ENCODE measurements at places on chromosomes 11 and 22.

GRCh38 chr11:32616903-32617302 lies 33.3 kb downstream of the EIF3M start:
- no peak for DNase-seq

GRCh38 chr11:85663080-85663752 lies 1.7 kb downstream of the CREBZF start:
- no peak for DNase-seq

- DNase-seq: no peak
Observed at GRCh38 chr11:119376197-119376847, 5.2 kb downstream of the USP2 start.

DNA sequence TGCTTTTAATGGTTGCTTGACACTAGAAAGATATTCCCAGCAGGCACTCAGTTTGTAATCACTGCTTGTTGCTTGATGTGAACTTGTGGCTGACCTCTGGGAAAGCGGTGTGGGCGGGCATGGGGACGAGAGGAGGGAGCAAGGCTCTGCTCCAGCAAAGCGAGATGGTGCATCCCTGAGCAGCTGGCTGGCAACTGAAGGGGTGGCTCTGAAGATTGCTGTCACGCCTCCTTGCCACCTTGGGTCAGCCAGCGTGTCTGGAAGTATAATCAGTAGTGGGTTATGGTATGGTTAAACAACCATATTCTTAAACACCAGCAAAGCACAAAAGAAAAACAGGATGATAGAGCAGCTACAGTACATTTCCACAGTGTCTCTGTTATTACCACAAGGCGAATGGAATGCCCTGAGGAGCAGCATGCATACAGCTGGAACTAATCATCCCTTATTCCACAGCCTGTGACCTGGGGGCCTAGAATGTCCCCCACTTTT lies 124.5 kb downstream of the TRIM44 start:
- no peak for DNase-seq

DNA sequence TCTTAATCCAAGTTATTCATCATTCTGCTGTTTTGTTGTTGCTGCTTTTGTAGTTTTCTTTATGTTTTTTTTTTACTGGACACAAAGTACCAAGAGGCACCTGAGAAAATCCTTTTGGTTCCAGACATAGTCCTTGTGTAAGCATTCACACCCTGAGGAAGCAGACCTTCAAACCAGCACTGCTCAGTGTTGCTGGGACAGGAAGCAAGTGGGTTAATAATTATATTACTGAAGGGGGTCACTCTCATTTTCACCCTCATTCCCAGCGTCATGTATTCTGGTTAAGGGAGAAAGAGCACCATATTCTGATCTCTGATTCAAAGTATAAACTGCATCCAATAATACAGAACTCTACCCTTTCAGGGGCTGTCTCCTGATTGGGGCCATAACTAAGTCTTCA lies 5.9 kb upstream of the ALKBH3 start:
- no peak for DNase-seq

GRCh38 chr11:111427471-111427912 lies 48.4 kb upstream of the POU2AF1 start:
- DNase-seq: no peak

- DNase-seq: no peak
Observed at GRCh38 chr11:92332986-92333385, 108.4 kb downstream of the FAT3 start.

GRCh38 chr22:23539135-23539838 lies 40.8 kb downstream of the IGLL1 start:
- peak; percentile 81 for DNase-seq

DNA sequence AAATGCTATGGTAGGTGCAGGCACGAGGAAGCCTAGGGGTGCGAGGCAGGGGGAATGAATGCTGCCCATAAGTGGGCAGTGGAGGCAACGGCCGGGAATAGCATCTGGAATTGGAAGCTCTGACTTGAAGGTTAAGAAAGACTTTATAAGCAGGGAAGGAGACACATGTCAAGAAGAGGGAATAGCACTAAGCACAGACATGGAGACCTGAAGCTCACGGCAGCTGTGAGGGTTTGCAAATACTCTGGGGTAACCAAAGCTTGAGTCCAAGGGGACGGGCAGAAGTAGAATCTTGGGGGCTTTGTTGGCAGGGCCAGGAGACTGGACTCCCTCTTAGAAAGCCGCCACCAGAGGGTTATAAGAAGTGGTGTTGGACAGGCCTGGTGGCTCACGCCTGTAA lies 112.6 kb downstream of the CEP164 start:
- no peak for DNase-seq

- DNase-seq: peak; percentile 75
Observed at GRCh38 chr22:24503137-24503842, 8.2 kb downstream of the UPB1 start.

DNA sequence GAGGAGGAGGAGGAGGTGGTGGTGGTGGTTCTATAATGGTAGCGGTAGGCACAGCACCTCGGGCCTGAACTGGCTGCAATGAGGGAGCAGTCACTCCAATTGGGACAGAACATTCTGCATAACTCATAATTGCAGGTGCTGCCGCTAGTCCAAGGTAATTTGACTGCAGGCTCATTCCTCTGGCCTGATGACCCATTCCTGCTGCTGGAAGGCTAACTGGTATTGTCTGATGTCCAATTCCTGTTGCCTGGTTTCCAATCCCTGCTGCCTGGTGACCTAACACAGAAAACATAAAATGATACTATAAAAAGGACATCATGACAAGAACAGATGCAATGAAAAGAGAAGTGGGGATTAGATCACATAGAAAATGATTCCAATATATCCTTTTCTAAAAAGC lies 7.9 kb upstream of the AGBL2 start:
- DNase-seq: no peak

DNA sequence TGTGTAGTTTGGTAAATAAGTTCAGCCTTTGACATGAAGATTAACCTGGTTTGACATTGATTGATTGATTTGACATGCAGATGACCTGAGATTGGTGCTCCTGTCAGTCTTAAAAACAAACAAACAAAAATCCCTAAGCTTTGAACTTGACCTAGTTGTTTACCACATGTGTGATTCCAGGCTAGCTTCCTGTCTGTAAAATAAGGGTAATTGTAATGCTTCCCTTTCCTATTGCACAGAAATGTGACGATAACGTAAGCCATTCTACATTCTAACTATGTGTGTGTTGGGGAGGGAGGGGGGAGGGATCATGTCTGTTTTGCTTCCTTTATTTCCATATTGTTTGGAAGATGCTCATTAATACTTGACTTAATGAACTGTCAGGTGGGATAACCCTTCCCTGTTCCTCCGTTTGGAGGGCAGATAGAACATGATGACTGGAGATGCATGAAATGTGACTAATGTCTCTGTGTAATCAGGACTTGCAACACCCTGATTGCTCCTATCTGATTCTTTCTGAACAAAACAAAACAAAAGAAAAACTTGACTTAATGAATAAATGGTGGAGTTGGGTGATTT lies 106.1 kb upstream of the CLMP start:
- DNase-seq: no peak

- no peak for DNase-seq
Observed at GRCh38 chr11:74023276-74023675, 14.4 kb upstream of the UCP3 start.

GRCh38 chr11:106187860-106188456 lies 110.5 kb downstream of the AASDHPPT start:
- DNase-seq: no peak

- peak; percentile 61 for DNase-seq
Observed at GRCh38 chr22:31089160-31090100, 8.3 kb downstream of the SMTN start.

GRCh38 chr22:25161916-25162530 lies 37.6 kb upstream of the CRYBB3 start:
- DNase-seq: no peak

GRCh38 chr11:96263238-96263763 lies 79.7 kb downstream of the MAML2 start:
- DNase-seq: no peak

GRCh38 chr11:68839911-68840641 lies 1.6 kb downstream of the CPT1A start:
- peak; percentile 44 for DNase-seq

- DNase-seq: no peak
Observed at GRCh38 chr11:80317612-80318011, 876.8 kb upstream of the TENM4 start.

GRCh38 chr22:46058091-46058420 lies 81.1 kb upstream of the WNT7B start:
- no peak for DNase-seq

- no peak for DNase-seq
Observed at GRCh38 chr11:2691355-2691761, 8.4 kb downstream of the KCNQ1OT1 start.

DNA sequence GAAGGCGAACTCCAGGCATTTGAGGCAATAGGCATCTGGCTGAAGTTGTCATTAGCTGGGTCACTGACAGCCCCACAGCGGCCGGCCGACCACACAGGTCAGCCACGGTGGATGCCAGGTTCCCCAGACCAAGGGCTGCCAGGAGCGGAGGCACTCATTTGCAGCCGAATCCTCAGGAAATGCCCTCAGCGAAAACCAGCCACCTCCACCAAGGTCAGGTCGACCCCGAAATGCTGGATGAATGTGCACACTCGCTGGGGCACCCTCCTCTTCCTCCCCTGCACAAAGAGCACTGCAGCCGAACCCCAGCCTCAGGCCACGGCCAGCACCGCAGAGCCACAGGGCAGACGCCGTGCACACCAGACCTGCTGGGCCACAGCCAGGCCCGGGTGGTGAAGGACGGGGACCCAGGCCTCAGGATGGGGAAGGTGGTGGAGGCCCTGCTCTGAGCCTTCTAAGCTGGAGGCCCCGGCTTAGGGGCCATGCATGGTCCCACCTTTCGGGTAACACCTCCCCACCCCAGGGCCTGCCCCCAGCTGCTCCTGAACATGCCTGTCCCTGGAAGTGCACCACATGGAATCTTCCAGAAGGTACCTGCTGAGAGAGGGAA lies 206.0 kb downstream of the BRD1 start:
- DNase-seq: no peak

- DNase-seq: no peak
Observed at GRCh38 chr11:115144914-115145313, 359.3 kb downstream of the CADM1 start.

DNA sequence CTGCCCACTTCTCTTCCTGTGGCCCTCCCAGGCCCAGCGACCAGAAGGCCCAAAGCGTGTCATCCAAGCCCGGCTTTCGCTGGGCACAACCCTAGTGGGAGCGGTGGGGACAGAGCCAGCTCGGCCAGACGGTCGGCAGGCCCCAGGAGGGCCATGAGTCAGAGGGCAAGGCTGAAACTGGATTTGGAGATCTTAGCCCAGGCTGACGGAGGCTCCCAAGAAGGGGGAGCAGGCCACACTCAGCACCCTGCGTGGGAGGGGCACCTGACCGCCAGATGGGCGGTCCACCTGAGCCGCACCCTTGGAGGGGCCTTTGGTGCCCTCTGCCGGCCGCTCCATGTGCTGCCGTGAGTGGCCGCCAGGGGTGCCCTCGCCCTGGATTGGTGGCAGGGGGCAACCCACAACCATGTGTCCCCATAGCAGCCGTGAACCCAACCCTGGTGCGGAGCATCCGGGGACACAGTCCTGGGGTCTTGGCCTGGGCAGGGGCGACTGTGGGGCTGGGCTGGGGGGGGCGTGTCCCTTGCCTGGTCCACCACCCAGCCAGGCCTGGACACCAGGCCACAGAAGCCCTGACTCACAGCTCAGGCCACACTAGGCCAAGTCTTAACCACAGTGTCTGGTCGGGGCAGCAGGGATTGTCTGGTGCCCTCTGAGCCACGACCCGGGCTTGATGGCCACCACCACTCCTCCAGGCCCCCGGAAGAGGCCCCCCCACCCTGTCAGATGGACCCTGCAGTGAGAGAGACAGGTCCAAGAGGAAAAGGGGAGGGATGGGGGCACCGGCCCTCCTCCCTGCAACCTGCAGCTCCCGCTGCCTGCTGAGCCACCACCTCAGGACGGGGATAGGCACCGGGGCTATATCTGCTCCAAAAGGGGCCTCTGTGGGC lies 19.2 kb upstream of the TALDO1 start:
- DNase-seq: peak; percentile 88

DNA sequence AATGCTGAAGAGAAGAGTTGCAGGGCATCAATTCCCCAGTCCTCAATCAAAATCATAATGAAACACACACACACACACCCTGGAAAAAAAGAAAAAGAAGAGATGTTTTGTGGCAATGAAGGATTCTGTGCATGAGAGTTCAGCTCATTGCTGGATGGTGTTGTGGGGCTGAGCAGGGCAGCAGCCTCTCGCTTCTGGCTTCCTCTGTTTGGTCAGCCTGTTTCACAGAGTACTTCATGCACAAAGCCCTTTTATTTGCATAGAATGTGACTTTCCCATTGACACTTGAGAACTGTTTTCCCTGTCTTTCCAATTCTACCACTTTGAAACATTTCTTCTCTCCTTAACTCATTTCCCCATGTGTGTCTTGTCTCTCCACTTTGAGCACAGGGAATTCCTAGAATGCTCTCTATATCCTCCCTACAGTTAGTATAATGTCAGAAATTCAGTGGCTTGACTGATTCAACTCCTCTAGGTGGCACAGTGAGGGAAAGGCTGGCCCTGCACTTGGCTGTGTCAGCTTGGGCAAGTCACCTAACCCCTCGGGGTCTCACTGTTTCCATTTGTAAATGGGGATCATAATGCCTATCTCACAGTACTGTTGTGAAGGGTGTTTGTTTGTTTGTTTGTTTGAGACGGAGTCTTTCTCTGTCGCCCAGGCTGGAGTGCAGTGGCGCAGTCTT lies 25.4 kb upstream of the BSX start:
- no peak for DNase-seq

GRCh38 chr11:65182258-65183170 lies 786 bp downstream of the CAPN1 start:
- DNase-seq: no peak

DNA sequence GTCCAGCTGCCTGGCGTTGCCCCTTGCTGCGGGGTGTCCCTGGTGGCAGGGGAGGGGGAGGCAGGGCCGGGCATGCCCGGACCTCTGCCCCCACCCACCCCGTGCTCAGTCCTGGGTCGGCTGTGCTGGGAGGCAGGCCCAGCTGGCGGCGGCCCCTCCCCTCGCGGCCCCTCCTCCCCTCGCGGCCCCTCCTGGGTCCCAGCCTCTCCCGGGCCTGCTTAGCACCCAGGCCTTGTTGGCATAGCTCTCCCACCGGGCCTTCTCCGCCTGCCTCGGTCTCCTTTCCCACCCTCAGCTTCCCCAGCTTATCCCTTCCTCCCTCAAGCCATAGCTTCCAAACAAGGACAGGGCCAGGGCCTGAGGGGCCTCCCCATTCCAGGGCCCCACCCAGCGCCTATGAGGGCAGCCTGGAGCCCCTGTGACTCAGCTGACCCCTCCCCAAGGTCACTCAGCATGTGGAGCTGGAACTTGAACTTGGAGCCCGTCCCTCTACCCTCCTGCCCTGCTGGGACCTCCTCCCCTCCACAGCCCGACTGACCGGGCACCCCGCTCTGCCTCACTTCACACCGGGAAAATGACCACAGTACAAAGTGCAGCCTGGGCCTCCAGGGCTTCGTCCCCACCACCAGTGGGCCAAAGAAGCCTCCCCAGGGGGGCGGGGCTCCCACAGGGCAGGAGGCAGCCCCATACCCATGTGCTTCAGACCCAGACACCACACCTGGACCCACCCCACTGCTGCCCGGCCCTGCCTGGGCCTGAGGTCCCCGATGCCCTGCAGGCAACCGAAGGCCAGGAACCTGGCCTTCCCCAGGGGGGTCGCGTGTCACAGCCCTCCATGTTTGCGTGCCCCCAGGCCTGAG lies 1.2 kb downstream of the EPS8L2 start:
- DNase-seq: no peak

All from activated T-cell treated with anti-CD3 and anti-CD28 coated beads, Interleukin-2, amount 50 U/mL, for 24 hours (primary cell).